Dermis blood vessel endothelial cell (primary cell): ENCODE measurements at places on chromosomes 1 and 21. TPM values are rescaled to one million over a fixed set of nuclear protein-coding genes. Genes with fewer than 3 reads are reported as not detected.

The PRR9 gene
- not detected in 2 replicates for total RNA-seq

The KCNA2 gene
- not detected in 2 replicates for total RNA-seq

DNA sequence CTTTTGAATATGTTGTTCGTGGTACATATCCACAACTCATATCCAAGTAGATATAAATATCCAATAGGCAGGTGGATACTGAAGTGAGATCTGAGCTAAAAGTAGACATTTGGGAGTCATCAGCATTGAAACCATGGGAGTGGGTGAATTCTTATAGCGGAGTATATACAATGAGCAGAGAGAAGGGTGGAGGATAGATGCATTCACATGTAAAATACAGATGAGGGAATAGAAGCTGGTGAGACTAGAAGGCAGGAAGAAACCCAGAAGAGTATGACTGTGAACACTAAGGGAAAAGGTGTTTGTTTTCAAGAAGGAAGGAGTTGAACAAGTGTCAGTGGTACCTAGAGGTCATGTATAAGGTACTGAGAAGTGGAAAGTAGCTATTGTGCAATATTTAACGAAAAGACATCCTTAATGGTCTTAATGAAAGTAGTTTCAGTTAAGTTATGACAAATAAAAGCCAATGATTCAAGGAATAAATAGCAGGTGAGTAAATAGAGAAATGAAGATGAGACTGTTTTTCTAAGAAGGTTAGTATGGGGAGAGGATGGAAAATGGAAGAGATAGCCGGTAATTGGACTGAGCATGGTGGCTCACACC lies 181.6 kb upstream of the CACYBP start:
- DNase-seq, result no peak

DNA sequence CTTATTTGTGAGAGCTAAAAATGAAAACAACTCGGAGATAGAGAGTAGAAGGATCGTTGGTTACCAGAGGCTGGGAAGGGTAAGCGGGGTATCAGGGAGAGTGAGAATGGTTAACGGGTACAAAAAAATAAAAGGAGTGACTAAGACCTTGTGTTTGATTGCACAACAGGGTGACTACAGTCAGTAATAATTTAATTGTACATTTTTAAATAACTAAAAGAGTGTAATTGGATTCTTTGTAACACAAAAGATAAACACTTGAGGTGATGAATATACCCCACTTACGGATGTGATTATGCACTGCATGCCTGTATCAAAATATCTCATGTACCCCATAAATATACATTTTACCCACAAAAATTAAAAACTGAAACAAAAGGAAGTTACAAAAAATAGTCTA lies 29.4 kb downstream of the FOXJ3 start:
- no peak for DNase-seq

DNA sequence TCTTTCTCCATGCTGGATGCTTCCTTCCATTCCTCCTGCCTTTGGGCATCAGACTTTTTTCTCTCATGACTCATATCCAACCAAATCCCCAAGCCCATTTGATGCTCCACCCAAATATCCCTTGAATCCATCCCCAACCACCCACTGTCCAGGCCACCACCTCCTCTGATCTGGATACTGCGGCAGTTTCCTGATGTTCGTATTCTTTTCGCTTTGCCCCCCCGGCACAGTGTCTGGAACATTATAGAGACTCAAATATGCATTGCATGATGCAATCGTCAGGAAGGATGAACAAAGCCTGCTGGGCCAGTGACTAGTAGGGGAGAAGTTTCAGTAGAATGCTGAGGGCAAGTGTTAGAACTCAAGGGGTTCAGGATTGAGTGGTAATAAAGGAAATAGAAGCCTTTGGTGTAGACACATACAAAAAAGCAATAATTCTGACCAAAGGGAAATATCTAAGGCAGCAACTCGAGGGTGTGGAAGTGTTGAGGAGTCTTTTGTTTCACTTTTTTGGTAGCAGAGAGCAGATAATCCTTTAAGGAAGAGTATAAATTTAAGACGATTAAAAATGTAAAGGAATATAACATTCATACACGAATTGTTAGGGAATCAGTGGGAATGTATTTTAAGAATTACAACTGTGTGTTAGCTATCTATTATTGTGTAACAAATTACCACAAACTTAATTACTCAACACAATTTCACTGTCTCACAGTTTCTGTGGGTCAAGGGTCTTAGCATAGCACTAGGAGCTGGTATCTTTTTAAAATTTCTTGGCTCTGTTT lies 7.5 kb downstream of the S100A11 start:
- DNase-seq, result no peak

The BEND5 gene
- total RNA-seq, result 0.17 and 0.47 TPM in 2 replicates

GRCh38 chr1:83829106-83829505 lies 169.8 kb downstream of the TTLL7 start:
- DNase-seq, result no peak
